Upper lobe of right lung (tissue), 1 donor: ENCODE measurements at places on chromosomes 1 and 21. TPM values are rescaled to one million over a fixed set of nuclear protein-coding genes. Genes with fewer than 3 reads are reported as not detected.

GRCh38 chr1:72869873-72870272, 587.5 kb upstream of the NEGR1 start:
- no peak for DNase-seq

GRCh38 chr1:230735447-230735846, 11.7 kb upstream of the CAPN9 start:
- DNase-seq, result no peak

GRCh38 chr21:46004168-46004861, 22.7 kb downstream of the COL6A1 start:
- DNase-seq, result no peak

GRCh38 chr1:215345208-215345607, 221.9 kb upstream of the KCTD3 start:
- DNase-seq, result no peak

- DNase-seq, result no peak
These were observed 13.4 kb downstream of the ENTREP3 start for GRCh38 chr1:155241841-155242264.

DNA sequence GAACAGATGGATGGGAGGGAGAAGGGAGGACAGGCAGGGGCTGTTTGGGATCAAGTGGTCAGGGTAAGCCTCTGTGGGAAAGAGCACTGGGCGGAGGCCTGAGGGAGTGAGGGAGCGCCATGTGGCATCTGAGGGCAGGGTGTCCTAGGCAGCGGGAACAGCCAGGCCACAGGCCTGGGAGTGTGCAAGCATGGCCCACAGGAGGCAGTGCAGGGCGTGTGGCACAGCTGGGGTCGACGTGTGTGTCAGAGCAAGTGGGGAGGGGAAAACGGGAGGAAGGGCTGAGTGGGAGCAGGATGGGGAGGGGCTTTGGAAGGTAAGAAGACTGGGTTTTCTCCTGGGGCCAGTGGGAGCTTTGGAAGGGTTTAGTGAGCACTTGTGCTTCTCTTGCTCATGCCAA, 143.4 kb downstream of the SYF2 start:
- DNase-seq, result no peak

- DNase-seq, result no peak
These were observed 50.5 kb downstream of the RASSF5 start for GRCh38 chr1:206557636-206558473.

DNA sequence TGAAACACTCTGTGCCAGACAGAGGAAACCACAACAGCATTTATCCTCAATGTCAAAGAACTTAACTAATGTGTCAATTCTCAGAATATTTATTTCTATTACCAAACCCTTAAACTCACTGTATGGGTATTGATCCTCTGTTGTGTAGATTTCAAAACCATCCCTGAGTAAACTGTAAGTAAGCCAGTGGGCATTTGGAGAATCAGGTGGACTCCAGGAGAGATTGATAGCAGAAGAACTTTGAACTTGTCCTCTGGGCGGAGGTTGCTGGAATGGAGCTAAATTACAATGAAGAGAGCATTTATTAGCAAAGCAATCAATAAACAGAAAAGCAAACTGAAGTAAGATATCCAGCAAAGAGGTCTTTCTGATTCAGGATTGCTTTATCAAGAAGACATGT, 216.1 kb downstream of the USH2A start:
- DNase-seq, result no peak

GRCh38 chr1:161219078-161219892, 4.1 kb downstream of the APOA2 start:
- DNase-seq, result no peak

DNA sequence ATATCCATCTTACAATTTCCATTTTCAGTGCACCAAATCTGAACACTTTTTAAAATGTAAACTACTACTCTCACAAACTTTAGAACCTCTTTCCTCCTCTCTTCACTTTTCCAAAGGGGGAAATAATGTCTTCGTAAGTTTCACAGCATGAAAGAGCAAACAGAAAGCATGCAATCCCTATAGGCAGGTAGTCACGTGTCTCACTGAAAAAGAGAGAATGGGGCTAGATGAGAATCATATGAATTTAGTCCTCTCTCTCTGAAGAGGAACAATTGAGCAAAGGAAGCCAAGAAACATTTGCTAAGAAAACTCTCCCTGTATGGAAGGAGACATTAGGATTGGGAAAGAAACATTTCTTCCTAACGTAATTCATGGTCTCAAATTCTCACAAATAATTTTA, 613.9 kb downstream of the PLA2G4A start:
- no peak for DNase-seq

GRCh38 chr1:202244841-202245261, 51.3 kb downstream of the LGR6 start:
- no peak for DNase-seq

Gene MTARC2
- 58.6 TPM for total RNA-seq

Gene ZMYND12
- 1.9 TPM for total RNA-seq

Gene LCE2A
- not detected for total RNA-seq
